ENCODE measurements at places on chromosomes 4 and X.

GRCh38 chrX:117510453-117510852 lies 606.2 kb downstream of the KLHL13 start:
- DNase-seq, result no peak

DNA sequence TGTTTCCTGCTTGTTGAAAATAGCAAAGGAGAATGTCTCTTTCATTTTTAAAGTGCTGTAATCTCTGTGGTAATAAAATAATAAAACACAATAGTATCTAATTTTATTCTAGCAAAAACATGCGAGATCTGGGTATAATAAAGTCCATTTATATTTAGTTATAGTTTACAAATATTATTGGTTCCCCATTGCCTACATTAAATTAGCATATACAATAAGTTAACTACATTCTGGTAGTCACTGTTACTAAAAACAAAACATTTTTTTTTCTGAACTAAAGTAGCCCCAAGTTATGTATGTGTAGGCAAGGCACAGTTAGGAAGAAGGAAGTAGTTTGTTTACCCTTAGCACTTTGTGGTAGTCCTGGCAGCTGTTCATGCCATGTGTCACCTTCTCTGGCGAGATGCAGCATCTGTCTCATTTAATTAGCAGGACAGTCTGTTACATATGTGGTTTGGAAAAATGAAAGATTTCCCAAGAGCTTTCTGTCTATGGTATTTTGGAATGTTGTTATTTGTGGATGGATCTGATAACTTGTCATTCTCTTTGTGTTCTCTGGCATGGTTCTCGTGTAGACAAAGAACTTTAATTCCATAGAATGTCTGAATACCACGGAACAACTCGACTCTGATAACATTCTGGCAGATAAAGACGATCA lies 231.3 kb upstream of the PITX2 start:
- DNase-seq, result no peak

GRCh38 chr4:6049985-6050384 lies 31.8 kb upstream of the C4orf50 start:
- no peak for DNase-seq

- no peak for DNase-seq
Measured at GRCh38 chr4:95084584-95084983, 326.8 kb downstream of the BMPR1B start.

GRCh38 chr4:83259586-83259985 lies 25.0 kb downstream of the COQ2 start:
- DNase-seq, result peak; percentile 48

- DNase-seq, result peak; percentile 86
Measured at GRCh38 chr4:2482693-2483092, 13.8 kb downstream of the RNF4 start.

DNA sequence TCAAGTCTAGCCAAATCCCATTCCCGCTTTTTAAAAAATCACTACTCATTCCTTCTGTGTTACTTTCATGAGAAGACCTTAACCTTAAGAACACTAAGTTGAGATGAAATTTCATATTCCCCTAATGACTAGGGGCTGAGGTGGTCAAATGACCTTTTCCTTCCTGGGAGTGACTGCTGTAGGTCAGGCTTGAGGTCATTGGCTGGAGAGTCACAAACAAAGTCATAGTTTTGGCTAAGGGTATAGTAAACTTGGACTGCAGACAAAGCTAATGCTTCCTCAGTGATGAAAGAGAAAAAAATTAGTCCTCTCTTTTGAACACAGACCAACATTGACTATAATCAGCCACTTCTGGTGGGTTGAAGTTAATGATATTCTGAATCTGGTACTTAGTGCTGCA lies 16.0 kb upstream of the FGF2 start:
- no peak for DNase-seq

- DNase-seq, result no peak
Measured at GRCh38 chr4:79578606-79579005, 170.6 kb upstream of the GK2 start.

GRCh38 chrX:353566-354535 lies 32.9 kb downstream of the PPP2R3B start:
- DNase-seq, result no peak

- DNase-seq, result no peak
Measured at GRCh38 chrX:129525896-129526295, 2.6 kb upstream of the SMARCA1 start.

GRCh38 chrX:41449131-41449530 lies 2.0 kb downstream of the NYX start:
- DNase-seq, result no peak

GRCh38 chr4:56345458-56345857 lies 41.8 kb downstream of the AASDH start:
- DNase-seq, result no peak

DNA sequence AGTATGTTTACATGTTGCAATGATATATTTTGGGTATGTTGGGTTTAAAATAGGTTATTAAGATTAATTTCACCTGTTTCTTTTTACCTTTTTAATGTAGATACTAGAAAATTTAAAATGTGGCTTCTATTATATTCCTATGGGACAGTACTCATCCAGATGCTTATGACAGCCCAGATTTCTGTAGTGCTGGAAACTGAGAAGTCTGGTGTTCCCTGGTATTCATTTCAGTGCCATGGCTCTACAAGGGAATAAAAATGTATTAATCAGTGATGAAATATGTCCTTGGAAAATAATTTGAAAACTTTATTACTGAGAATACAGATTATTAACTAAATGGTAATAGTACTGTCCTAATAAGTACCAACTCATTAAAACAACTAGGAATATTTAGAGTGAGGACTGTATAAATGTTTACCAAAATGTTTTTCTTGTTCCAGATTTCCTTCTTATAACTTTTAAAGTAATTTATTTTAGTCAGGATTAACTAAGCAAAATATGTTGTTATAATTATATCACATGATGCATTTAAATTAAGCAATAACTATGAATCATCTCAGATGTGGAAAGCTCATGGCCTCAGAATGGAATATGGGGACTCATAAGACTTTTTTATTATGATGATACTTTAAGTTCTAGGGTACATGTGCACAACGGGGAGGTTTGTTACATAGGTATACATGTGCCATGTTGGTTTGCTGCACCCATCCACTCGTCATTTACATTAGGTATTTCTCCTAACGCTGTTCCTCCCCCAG lies 25.3 kb downstream of the ARHGAP24 start:
- no peak for DNase-seq

- no peak for DNase-seq
Measured at GRCh38 chr4:3365871-3366842, 73.3 kb downstream of the RGS12 start.

DNA sequence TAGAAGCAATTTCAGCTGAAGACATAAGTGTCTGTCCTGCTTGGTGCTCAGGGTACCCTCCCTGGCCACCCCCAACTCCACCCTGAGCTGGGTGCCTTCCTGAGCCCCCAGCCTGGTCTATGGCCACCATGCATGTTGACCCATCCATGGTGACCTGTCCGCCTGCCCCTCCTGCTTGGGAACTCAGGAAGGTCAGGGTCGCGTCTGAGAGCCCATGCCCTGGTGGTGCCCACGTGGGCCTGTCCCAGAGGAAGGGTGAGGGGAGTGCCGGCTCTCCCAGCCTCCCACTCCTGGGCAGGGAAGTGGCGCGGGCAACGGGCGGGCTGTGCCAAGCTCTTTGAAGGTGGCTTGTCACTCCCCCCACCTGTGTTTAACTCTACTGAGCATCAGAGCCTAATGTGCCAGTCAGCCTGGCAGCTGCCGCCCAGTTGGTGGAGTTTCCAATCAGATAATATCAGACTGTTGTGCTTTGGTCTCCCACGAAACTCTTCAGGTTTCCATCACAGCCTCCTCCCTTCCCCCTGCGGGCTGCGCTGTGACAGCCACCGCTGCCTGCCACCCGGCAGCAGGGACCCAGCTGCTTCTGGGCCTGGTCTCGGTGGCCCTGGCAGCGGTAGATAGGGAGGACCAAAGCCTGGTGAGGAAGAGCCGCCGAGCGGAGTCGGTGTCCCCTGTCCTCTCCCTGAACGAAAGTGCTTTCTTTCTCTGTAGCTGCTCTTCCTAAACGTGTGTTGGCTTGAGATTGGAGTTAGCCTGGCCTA lies 4.8 kb downstream of the SH3BP2 start:
- peak; percentile 6 for DNase-seq

- peak; percentile 45 for DNase-seq
Measured at GRCh38 chr4:148445071-148445859, 3.1 kb upstream of the NR3C2 start.

- DNase-seq, result peak; percentile 2
Measured at GRCh38 chr4:24382381-24382780, 202.0 kb downstream of the DHX15 start.

DNA sequence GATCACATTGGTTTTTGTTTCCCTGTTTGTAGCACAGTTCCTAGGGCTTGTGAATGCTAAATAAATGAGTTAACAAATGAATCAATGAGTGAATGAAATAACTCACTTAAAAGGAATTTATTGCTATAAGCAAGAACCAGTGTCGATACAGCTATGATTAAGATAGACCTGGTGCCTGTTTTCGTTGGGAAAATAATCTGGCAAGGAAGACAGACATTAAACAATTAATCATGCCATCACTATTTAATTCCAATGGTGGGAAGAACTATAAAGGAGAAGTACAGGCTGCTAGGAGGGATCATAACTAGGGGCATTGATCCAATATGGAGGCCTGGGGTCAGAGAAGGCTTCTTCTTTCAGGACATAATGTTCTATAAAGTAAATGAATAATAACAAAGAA lies 4.5 kb upstream of the CBR4 start:
- DNase-seq, result no peak

DNA sequence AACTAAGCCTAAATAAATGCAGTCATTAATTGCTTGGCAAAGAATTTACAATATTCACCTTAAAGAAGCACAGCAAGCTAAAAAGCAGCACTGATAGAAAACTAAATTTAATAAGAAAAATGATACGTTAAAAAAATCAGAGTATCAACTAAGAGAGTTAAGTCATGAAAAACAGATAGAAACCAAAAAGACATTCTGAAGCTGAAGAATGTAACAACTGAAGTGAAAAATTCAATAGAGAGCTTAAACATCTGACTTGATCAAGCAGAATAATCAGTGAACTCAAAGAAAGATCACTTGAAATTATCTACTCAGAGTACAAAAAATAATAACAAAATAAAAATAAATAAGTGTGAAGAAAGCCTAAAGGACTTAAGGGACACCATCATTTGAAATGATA lies 588.0 kb upstream of the HS3ST1 start:
- DNase-seq, result no peak

DNA sequence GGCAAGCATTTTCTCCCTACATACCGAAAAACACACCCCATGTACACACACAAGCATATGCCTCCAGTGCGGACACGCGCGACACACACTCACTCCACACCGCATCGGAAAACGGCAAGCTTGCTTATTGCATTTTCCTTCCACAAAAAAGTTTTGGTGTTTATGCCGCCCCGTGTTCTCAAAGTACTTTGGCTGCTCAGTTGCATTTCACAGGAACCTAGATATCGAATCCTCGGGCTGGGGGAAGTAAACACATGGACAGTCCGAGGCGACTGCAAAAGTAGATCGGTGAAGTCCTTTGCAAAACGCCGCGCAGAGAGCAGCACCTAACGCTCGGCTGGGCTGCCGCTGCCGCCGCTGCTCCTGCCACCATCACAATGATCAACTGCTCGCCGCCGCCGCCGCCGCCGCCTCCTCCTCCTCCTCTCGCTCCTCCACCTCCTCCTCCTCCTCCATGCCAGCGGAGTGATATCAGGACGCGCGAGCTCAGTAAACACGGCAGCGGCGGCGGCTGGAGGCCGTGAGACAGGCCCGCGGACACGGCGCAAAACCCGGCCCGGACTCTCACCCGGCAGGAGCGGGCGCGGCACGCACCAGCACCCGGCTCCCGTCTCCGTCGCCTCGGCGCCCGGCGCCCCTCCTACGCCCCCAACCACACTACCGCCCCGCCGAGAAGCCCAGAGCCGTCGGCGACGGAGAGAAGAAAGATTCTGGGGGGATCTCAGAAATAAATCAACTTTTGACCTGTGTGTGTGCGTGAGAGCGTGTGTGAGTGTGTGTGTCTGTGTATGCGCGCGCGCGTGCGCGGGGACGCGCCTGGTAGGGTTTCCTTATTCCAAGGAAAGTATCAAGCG lies at the start of gene MAML3:
MAML3 (minus strand) TSS at position 467 of the 854 bp plus-strand sequence. CDS start 857 bp downstream, outside the sequence.
- peak; percentile 78 for DNase-seq

DNA sequence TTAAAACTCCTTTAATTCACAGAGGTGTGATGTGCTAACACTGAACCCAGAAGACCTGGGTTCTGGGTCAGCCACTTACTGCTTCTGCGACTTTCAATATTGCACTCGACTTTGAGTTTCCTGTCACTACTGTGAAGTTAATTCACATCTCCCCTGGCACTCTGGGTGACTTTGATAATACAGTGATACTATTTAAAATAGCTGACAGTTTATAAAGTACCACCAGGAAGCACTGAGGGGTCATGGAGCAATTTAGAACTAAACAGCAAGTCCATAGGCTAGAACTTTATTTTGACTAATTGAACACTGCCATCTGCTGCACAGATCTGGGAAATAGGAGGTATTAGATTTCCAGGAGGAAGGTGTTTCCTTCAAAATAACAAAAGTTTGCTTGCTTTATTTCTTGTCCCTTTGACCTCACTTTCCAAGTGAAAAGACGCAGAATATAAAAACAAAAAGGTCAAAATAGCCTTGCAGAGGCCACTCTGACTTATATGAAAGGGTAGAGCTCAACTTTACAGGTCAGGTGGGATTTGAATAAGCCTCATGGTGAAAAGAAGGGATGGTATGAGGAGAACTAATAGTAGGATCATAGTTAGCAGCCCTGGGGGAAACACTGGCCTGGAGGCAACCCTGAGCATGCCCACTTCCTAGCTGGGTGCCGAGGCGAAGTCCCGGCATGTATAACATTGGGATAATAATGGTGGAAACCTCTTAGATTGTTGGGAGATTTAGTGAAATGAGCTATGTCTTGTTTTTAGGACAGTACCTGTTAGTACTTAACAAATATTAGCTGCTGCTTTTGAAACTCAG lies 53.4 kb downstream of the ZNF518B start:
- DNase-seq, result peak; percentile 20

- no peak for DNase-seq
Measured at GRCh38 chr4:40210776-40211175, 13.9 kb downstream of the RHOH start.

DNA sequence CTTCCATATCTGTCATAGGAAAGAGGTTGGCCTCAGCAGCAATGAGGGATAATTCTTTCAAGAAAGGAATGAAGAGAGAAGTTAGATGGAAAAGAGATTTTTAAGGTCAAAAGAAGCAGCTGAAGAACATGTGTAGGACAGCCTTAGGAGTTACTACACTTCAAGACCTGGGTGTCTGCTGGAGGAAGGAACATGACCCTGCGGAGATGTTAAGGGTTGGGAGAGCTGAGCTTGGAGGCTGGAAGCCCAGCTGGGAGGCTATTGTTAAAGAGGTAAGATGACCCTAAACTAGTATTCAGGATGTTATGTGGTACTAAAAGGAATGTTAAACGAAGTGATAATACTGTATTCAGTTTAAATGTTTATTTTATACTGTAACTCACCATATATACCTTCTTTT lies 15.0 kb downstream of the HADH start:
- no peak for DNase-seq

- DNase-seq, result no peak
Measured at GRCh38 chrX:18228069-18228468, 7.4 kb upstream of the BEND2 start.

DNA sequence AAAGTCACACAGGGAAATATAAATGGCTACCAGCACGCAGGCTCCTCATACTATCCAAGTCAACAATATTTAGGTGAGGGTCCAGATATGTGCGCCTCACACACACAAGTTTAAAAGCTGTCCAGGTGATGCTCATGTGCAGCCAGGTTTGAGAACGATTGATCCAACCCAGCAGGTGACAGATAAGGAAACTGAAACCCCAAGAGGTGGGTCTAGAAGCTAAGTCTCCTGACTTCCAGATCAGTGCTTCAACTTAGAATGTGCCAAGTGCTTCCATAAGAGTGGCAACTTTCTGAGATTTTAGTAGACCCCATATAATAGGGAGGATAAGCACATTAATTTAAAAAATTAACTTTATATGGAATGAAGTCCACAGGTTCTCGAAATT lies 54.4 kb upstream of the NAP1L5 start:
- DNase-seq, result no peak

All from GM12865 (cell line).